ENCODE measurements at places on chromosomes 16 and 17.

DNA sequence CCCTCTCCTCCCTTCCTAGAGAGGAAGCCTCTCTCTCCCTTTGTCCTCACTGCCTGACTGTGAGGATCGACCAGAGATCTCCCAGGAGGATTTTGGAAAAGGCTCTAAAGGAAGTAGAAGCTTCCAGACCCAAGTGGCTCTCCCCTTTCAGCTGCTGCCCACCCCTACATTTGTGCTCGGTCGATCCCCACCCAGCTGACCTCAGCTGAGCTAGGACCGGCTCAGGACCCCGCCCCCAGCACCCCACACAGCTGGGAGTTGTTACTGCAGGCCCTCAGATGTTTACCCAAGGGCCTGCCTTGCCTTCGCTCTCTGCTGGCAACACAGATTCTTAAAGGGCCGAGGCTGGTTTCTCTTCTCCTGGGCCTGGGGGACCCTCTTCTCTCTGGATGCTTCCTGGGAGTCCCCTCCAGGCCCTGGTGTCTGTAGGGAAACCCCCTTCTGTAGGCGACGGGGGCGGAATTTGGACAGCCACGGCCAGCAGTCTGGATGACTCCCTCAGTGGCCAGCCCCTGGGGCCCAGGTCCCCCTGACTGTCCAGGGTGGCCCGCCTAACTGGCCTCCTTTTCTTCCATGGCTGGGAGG lies 26.9 kb upstream of the TIMP2 start:
- no peak for DNase-seq

DNA sequence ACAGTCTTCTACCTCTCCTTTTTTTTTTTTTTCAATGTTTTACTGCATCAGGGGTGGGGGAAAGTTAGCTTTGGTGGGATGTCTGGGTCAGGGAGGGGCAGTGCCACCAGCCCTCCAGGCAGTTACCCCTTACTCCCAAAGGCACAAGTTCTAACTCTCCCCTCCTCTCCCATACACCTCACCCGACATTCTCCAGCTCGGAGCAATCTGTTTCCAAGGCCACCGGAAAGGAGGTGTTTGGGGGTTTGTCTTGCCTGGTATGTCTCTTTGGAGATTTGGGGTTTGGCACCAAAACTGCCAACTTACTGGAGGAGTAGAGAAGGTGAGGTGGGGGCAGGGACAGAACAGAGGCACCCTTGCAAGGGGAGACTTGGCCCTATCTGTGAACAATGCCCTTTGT lies 4.7 kb downstream of the DLX3 start:
- no peak for DNase-seq

DNA sequence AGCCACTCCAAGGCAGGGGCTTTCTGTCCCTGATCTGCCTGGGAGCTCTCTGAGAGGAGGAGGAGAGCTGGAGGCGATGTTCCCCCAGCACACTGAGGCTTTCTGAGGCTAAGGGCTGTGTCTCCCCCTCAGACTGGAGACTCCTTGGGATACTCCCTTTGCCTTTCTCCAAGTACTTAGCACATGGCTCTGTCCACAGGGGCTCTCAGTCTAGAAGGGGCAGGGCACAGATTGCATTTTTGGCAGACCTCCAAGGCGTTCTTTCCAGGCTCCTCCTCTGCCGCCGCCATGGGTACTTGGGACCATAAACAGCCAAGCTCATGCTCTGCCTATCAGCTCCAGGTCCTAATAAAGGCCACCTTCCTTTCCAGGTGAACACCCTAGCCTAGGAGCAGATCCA lies 1.8 kb upstream of the GIP start:
- DNase-seq = no peak

- DNase-seq = no peak
Measured at GRCh38 chr16:8673611-8674412, 605 bp upstream of the ABAT start.

DNA sequence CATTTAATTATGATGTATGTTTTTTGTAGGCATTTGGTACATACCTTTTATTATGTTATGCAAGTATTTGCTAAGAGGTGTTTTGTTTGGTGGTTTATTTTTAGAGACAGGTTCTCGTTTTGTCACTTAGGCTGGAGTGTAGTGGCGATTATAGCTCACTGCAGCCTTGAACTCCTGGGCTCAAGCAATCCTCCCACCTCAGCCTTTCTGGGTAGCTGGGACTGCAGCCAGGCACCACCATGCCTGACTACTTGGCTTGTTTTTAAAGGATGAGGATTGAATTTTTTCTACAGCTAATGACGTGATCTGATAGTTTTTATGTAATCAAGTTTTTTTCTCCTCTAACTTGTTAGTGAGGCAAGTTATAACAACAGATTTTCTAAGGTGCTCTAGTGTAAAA lies 199.6 kb downstream of the SPECC1 start:
- no peak for DNase-seq

DNA sequence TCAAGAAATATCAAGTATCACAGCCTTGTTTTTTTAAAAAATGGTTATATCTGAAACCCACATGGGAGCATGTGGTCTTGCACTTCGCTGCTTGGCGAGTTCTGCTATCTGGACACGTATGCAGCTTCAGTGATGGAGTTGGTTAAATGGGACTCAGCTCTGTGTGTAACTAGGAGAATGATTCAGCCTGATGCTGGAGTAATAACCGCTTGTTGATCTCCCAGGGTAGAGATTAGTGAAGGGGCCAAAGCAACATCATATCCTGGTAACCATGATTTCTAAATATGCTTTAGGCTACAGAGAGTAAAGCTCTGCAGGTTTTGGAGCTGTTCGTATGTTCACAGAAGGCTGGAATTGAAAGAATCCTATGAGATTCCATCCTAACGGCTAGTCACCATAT lies 63.2 kb downstream of the IQCK start:
- no peak for DNase-seq
